ENCODE measurements at places on chromosomes 5 and 9. TPM values are rescaled to one million over a fixed set of nuclear protein-coding genes. Genes with fewer than 3 reads are reported as not detected.

DNA sequence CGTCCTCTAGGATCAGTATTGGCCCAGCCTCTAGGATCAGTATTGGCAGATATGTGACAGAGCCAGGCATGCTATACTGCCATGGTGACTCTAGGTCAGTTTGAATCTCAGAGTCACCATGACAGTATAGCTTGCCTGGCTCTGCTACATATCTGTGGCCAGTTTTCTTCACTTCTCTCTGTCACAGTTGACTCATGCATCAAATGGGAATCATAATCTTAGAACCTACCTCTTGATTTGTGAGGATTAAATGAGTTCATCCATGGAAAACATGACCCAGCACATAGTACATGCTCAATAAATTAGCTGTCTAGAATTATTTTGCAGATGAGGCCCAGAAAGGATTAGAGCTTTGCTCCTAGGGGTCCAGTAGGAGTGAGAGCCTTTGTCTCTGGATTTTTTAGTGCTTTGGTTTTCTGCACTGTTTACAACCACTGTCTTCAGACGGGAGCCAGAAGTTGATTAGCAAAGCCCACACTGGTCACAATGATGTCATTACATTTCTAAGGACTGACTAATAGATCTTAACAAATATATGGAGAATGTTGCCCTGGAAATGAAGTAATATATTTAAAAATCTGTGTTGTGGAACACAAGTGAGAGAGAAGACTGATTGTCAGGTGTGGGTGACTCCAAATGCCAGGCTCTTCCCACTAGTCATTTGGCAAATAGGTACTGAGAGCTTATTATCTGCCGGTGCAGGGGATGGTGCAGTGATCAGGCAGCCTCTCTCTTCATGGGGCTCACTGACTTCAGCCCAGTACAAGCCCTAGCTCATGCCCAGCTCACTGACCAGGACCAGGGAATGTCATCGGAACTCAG is 76.0 kb downstream of the COL15A1 start:
- peaks cover 4% of the 10 kb centered on the region for H3K27me3 ChIP-seq
- peaks cover 37% of the 10 kb centered on the region for H3K4me1 ChIP-seq
- H3K27ac ChIP-seq, result peak overlapping the region; percentile 94
- H3K36me3 ChIP-seq, result no peaks in the 10 kb centered on the region
- peak; percentile 96 for DNase-seq

Gene EIF4E1B
- total RNA-seq, result not detected

DNA sequence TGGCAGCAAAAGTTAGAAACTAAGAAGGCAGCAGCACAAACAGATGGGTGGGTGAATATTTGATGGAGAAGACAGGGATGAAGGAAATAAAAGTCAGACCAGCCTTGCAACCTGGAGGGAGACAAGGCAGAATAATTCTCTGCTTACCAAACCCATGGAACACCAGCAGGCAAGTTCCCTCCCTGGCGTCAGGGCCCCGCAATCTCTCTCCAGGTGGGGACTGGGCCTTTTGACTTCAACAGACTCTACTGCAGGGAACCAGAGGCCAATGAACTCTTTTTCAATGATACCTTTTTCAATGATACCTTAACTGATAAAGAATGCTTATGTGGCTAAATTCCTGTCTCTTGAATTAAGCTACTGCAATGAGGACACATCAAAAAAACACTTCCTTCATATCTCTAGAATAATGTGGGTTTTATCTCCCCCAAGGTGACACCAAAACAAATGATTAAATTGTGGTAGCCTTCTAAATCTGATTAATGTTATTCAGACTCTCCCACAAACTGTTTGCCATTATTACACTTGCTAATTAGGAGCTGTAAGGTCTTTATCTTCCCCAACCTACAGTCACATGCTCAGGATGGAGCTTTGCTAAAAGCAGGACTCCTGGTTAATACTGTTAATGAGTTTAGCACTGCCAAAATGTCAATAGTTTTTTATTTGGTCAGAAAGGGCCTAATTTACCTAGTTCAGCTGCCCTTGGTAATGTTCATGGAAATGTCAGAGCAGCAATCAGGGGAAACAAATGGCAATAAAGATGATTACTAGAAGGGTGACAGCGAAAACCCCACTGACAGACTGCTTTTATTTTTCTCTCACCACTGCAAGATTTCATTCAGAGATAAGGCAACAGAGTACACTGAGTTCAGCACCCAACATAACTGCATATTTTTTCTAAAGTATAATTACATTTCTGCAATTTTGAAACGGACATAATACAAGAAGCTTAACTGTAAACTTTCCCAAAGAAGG is 165.5 kb downstream of the TSSK1B start:
- no peaks in the 10 kb centered on the region for H3K36me3 ChIP-seq
- no peak overlapping the region for H3K4me3 ChIP-seq
- no peak for DNase-seq
- no peak overlapping the region for H3K27ac ChIP-seq
- peaks cover 2% of the 10 kb centered on the region for H3K27me3 ChIP-seq
- H3K4me1 ChIP-seq, result peaks cover 7% of the 10 kb centered on the region

GRCh38 chr5:169153405-169153804 is 147.5 kb downstream of the SLIT3 start:
- no peak overlapping the region for H3K4me3 ChIP-seq
- peaks cover 13% of the 10 kb centered on the region for H3K36me3 ChIP-seq

DNA sequence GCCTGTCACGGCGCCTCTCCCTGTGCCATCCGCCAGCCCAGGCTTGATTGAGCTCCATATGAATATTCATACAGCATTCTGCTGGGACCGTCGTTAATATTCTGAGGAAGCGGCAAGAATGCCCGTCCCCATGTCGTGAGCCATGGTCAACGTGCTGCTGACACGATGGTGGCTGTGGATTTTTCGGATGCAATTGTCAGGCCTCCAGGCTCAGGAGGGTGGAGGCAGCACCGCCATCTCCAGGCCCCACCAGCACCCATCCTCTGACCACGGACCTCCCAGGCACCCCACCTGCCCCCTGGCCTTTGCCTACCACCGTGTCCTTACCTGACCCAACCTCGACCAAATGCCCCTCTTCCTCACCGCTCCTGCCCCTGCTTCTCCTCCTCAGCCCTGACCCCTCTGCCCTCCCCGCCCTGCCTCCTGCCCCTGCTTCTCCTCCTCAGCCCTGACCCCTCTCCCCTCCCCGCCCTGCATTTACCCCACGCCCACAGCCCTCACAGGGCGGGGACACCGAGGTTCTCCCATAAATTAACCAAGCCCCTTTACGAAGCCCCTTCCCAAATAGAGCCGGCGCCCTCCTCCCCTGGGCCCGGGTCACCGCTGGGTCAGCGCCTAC is 9.9 kb downstream of the TMEM250 start:
- H3K4me1 ChIP-seq, result peaks cover 24% of the 10 kb centered on the region
- no peaks in the 10 kb centered on the region for H3K36me3 ChIP-seq
- H3K27me3 ChIP-seq, result peaks cover 5% of the 10 kb centered on the region
- no peak for DNase-seq
- H3K27ac ChIP-seq, result no peak overlapping the region
- no peak overlapping the region for H3K4me3 ChIP-seq

- H3K4me3 ChIP-seq, result no peak overlapping the region
- H3K27me3 ChIP-seq, result no peaks in the 10 kb centered on the region
These were observed 11.7 kb upstream of the SNCAIP start for GRCh38 chr5:122300374-122300773.

Gene WDR31
- 1.8 TPM for total RNA-seq

Gene PTGS1
- total RNA-seq, result 33.7 TPM

GRCh38 chr9:76289042-76289441 is 105.2 kb downstream of the RFK start:
- peaks cover 7% of the 10 kb centered on the region for H3K27me3 ChIP-seq
- no peak overlapping the region for H3K4me3 ChIP-seq
- H3K4me1 ChIP-seq, result no peaks in the 10 kb centered on the region
- H3K36me3 ChIP-seq, result no peaks in the 10 kb centered on the region
- H3K27ac ChIP-seq, result no peak overlapping the region
- DNase-seq, result no peak

Gene IFNA2
- total RNA-seq, result not detected

- DNase-seq, result peak; percentile 57
- no peaks in the 10 kb centered on the region for H3K27me3 ChIP-seq
- no peaks in the 10 kb centered on the region for H3K36me3 ChIP-seq
- H3K27ac ChIP-seq, result peak within 1 kb of the TSS; percentile 44
- H3K4me3 ChIP-seq, result peak within 1 kb of the TSS; percentile 87
- H3K4me1 ChIP-seq, result peaks cover 22% of the 10 kb centered on the region
These were observed at the start of gene CAMK4 for GRCh38 chr5:111223787-111224560. Gene CAMK4 (plus strand): TSS chr5:111224384. CDS start chr5:111224484, 100 bp downstream.

- no peak overlapping the region for H3K4me3 ChIP-seq
- H3K36me3 ChIP-seq, result peaks cover 5% of the 10 kb centered on the region
- H3K27ac ChIP-seq, result no peak overlapping the region
- H3K4me1 ChIP-seq, result peaks cover 17% of the 10 kb centered on the region
These were observed 21.3 kb downstream of the WNK2 start for GRCh38 chr9:93205045-93205768.

Gene SLC36A1
- total RNA-seq, result 11.1 TPM

Gene OSMR
- 30.2 TPM for total RNA-seq

- H3K4me3 ChIP-seq, result no peak overlapping the region
- DNase-seq, result no peak
- H3K36me3 ChIP-seq, result no peaks in the 10 kb centered on the region
- no peak overlapping the region for H3K27ac ChIP-seq
- H3K4me1 ChIP-seq, result peaks cover 10% of the 10 kb centered on the region
These were observed 13.5 kb upstream of the WDR38 start for GRCh38 chr9:124839612-124840299.

- peak; percentile 11 for DNase-seq
- H3K4me1 ChIP-seq, result peaks cover 7% of the 10 kb centered on the region
- peaks cover 2% of the 10 kb centered on the region for H3K27me3 ChIP-seq
- H3K4me3 ChIP-seq, result no peak overlapping the region
These were observed 631.5 kb downstream of the MTRR start for GRCh38 chr5:8500426-8500825.

Gene TMC1
- total RNA-seq, result 0.55 TPM

Gene TMEM252
- not detected for total RNA-seq

DNA sequence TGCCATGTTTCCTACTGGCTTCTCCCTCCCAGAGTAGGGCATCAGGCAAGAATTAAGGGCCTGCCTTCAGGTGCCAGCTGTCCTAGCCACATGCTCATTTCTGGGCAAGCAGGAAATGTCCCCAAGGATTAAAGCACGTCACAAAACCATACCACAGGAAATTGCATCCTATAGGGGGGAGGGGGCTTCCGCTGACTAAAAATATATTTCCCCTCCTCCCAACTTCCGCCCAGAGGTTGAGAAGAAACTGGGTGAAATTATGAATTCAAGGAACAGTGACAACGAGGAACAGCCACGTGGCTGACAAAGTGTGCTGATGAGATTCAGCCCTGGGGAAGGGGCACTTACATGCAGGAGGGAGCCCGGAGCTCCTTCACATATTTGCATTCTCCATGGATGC is 4.1 kb downstream of the HBEGF start:
- DNase-seq, result no peak
- H3K4me3 ChIP-seq, result no peak overlapping the region
- H3K27me3 ChIP-seq, result peaks cover 2% of the 10 kb centered on the region
- peaks cover 77% of the 10 kb centered on the region for H3K4me1 ChIP-seq
- H3K27ac ChIP-seq, result no peak overlapping the region

DNA sequence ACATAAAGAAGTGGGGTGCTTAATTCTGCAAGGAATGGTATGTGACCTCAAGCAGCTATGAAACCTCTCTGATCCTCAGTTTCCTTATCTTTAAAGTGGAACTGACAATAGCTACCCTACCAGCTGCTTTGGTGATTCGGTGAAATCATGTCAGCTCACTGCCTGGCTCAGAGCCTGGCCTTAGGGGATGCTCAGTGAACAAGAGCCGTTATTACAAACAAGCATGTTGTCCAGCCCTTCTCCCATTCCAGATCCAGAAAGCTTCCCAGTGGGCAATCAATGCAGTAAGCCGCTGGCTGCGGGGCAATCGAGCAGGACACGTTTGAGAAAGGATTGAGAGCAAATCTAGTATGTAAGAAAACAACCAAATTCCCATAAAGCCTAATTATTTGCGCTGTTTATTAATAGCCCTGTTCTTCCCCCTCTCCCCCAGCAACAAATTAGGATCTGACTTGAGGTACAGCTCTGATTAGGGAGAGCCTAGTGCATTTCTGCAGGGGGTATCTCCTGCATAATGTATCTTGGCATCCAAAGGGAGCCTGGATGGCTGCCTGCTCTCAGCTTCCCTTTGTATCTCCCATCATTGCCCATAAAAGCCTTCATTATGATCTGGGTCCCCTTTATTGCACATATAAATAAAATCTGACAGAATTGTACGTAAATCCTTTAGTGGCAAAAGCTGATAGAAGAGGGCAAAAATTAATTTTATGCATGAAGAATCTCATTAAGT is 371.4 kb downstream of the TMEM232 start:
- H3K4me1 ChIP-seq, result no peaks in the 10 kb centered on the region
- no peaks in the 10 kb centered on the region for H3K36me3 ChIP-seq
- H3K4me3 ChIP-seq, result no peak overlapping the region
- peaks cover 2% of the 10 kb centered on the region for H3K27me3 ChIP-seq
- H3K27ac ChIP-seq, result no peak overlapping the region

- no peaks in the 10 kb centered on the region for H3K4me1 ChIP-seq
- peaks cover 16% of the 10 kb centered on the region for H3K27me3 ChIP-seq
- no peak overlapping the region for H3K27ac ChIP-seq
- no peak for DNase-seq
- no peaks in the 10 kb centered on the region for H3K36me3 ChIP-seq
These were observed 267.8 kb downstream of the MAT2B start for GRCh38 chr5:163773226-163773625.

DNA sequence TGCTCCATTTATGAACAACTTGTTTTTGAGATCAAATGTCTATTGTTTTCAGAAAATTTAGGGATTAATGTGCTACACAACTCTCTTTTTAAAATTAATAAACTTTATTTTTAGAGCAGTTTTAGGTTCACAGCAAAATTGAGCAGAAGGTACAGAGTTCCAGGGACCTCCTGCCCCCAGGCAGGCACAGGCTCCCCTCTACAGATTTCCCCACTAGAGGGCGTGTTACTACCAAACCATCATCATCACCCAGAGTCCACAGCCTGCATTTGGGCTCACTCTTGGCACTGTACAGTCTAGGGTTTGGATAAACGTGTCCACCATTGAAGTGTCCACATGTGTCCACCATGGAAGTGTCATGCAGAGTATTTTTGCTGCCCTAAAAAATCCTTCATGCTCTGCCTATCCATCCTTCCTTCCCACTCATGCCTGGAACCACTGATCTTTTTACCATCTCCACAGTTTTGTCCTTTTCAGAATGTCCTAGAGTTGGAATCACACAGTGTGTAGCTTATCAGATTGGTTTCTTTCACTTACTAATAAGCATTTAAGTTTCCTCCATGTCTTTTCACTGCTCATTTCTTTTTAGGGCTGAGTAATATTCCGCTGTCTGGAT is 61.7 kb downstream of the MRPL36 start:
- H3K4me1 ChIP-seq, result no peaks in the 10 kb centered on the region
- H3K36me3 ChIP-seq, result no peaks in the 10 kb centered on the region
- no peak overlapping the region for H3K27ac ChIP-seq
- H3K27me3 ChIP-seq, result peaks cover 7% of the 10 kb centered on the region

- H3K36me3 ChIP-seq, result 0 out of 2 replicates have a peak, but pooled peaks cover 3% of the 10 kb centered on the region
- peaks cover 32% of the 10 kb centered on the region for H3K4me1 ChIP-seq
- no peak overlapping the region for H3K27ac ChIP-seq
- no peak overlapping the region for H3K4me3 ChIP-seq
These were observed 197.1 kb upstream of the HMHB1 start for GRCh38 chr5:143614831-143615230.

Gene STPG3
- total RNA-seq, result not detected

Data from HFFc6 (cell line).